T-helper 17 cell (primary cell): ENCODE measurements at places on chromosomes 16 and 17. TPM values are rescaled to one million over a fixed set of nuclear protein-coding genes. Genes with fewer than 3 reads are reported as not detected.

DNA sequence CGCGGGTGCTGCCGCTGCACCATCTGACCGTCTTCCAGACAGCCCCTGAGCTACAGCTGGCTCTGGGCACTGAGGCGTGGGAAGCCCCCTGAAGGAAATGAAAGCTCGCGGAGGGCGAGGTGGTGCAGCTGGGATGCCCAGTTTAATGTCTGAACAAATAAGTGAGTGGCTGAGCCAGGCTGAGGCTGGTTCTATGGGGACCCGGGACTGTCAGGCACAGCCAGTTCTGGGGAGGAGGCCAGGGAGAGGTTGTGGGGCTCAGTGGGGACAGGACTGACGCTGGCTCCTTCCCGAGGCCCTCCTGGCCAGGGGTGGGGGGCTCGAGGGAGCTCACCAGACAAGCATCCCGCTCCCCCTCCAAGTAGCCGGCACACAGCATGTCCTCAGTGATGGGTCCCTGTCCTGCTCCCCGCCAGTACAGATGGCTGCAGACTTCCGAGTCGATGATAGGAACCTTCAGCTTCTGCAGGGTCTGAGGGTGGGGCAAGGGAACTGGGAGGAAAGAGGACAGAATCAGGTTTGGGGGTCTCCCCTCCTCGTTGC, 4.4 kb downstream of the PRSS22 start:
- DNase-seq: no peak

GRCh38 chr17:17020821-17021193, 21.4 kb upstream of the MPRIP start:
- no peak for DNase-seq

GRCh38 chr17:55413825-55414489, 7.7 kb downstream of the MMD start:
- no peak for DNase-seq

GRCh38 chr16:10622036-10622921, 41.9 kb upstream of the EMP2 start:
- DNase-seq: no peak

GRCh38 chr17:56822725-56823124, 11.0 kb downstream of the C17orf67 start:
- no peak for DNase-seq

CYGB gene
- not detected for total RNA-seq

TSPAN10 gene
- total RNA-seq: 0.15 TPM

PPM1E gene
- total RNA-seq: not detected

GRAPL gene
- 21.0 TPM for total RNA-seq
